Thoracic aorta (tissue), 2 donors: ENCODE measurements at places on chromosomes 5 and 9.

DNA sequence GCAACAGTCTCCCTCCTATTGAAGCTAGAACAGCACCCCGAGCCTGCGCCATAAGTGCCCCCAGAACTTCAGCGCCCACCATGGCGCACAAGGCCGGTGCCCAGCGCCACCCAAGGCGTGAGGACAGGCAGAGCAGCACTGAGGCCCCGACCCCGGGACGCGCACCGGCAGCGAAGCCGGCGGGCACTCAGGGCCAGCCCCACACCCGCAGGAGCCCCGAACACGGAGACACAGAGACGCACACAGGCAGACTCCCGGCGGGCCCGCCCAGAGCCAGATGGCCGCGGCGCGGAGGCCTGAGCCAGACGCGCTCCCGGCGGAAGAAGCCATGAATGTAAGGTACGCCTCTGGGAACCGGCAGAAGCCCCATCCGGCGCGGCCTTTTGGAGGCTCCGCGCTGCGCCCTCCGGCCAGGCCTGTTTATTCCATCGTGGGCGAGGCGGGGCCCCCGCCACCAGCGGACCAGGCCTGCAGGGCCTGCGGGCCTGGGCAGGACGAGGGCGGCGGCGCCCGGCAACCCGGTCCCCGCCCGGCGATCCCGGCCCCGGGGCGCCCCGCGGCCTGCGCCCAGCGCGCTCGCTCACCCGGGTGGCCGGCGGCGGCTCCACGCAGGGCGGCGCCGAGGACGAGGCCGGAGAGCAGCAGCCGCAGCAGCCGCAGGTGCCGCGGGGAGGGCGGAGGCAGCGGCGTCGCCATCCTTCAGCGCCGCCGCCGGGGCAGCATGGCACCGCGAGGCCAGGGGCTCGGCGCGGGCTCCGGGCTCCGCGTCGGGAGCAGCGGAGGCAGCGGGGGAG is 486 bp downstream of the NPDC1 start:
- DNase-seq = no peak
- H3K36me3 ChIP-seq = no peaks in the 10 kb centered on the region
- peaks cover 14% of the 10 kb centered on the region for H3K27me3 ChIP-seq
- peaks cover 27% of the 10 kb centered on the region for H3K4me1 ChIP-seq

GRCh38 chr9:26812217-26812616 is 80.4 kb downstream of the CAAP1 start:
- H3K4me1 ChIP-seq = no peaks in the 10 kb centered on the region
- no peaks in the 10 kb centered on the region for H3K36me3 ChIP-seq
- H3K4me3 ChIP-seq = no peak overlapping the region
- H3K27me3 ChIP-seq = no peaks in the 10 kb centered on the region
- H3K27ac ChIP-seq = no peak overlapping the region

DNA sequence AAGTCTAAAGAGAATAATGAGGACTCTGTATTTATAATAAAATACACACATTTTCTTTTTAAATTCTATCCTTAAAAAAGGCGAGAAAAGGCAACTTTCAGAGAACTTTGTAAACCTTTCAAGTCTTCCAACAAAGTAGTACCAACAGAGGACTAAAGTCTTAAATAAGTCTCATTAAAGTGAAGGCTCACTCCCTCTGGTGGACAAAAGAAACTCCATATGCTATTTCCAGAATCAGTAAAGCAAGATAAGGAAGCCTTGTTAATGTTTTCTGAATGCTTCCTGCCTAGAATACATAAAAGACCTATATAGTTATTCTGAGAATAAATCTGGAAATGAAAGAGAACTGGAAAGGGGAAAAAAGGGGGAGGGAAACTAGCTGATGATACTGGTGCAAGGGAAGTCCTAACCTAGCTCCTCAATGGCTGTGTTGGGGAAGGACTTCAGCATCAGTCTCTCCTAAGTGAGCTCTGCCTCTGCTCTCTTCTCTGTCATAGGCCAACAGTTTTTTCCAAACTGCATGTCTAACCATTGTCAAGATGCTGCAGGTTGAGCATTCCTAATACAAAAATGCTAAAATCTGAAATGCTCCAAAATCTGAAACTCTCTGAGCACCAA is 7.2 kb downstream of the HMGCS1 start:
- no peaks in the 10 kb centered on the region for H3K27me3 ChIP-seq
- no peak overlapping the region for H3K27ac ChIP-seq
- no peaks in the 10 kb centered on the region for H3K4me1 ChIP-seq
- no peaks in the 10 kb centered on the region for H3K36me3 ChIP-seq

GRCh38 chr5:90994796-90995195 is 388.3 kb downstream of the ARRDC3 start:
- H3K4me3 ChIP-seq = no peak overlapping the region
- no peak overlapping the region for H3K27ac ChIP-seq
- no peak for DNase-seq
- H3K27me3 ChIP-seq = no peaks in the 10 kb centered on the region

- no peaks in the 10 kb centered on the region for H3K36me3 ChIP-seq
- no peaks in the 10 kb centered on the region for H3K4me1 ChIP-seq
- no peak for DNase-seq
- no peak overlapping the region for H3K27ac ChIP-seq
Measured at GRCh38 chr5:66247176-66247960, 103.3 kb downstream of the SREK1 start.

DNA sequence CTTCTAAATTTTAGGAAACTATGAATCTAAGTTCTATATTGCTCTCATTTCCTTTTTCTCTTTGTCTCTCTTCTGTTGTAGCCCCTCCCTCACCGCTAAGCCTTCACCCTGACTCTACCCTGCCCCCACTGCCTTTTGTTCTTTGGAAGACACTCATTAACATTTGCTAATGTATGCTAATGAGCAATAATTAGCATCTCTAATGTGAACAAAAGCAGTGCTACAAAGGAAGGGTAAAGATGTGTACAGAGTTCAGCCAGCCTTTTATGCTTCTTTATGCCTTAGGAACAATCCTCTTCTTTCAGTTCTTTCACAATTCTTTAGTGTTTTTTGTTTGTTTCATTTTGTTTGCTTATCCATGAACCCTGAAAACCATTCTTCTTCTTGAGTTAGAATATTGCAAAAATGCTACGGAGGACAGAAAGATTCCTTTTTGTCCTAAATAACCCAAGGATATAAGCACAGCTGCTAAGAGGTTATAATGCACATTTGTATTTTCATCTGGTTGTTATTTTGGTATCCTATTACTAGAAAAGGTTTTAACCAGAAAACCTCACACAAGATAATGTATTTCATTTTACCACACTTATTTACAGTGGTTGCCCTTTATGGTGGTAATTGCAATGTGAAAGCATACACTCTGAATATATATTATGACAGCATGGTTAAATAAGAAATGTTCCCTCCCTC is 159.3 kb downstream of the TMC1 start:
- DNase-seq = no peak
- H3K27me3 ChIP-seq = no peaks in the 10 kb centered on the region
- no peak overlapping the region for H3K27ac ChIP-seq
- no peaks in the 10 kb centered on the region for H3K36me3 ChIP-seq

GRCh38 chr9:112892981-112893380 is 2.3 kb upstream of the SLC46A2 start:
- H3K36me3 ChIP-seq = no peaks in the 10 kb centered on the region
- H3K4me3 ChIP-seq = no peak overlapping the region
- H3K27ac ChIP-seq = no peak overlapping the region
